Activated naive CD4-positive, alpha-beta T cell (primary cell): ENCODE measurements at places on chromosomes 4 and X.

DNA sequence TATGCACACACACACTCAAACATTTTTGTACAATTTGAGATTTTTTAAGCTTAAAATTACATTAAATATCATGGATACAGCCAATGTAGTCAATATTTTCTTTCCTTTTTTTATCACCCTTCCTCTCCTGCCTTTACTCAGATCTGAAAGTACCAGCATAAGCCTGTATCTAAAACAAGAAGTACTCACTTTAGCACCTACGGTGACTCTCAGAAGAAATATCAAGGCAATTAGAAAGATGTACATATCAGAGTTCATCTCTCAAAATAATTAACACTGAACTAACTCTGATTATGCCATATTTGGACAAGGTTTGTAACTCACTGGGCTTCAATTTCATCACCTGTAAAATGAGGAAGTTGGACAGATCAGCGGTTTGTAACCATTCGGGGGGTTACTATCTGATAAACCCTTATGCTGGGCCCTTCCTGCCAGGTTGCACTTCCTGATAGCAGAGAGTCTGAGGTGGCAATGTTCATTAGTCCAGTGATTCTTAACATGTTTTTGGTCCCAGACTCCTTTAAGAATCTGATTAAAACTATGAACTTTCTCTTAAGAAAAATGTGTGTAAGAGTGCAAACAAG is 5.7 kb upstream of the GPR174 start:
- DNase-seq: no peak

DNA sequence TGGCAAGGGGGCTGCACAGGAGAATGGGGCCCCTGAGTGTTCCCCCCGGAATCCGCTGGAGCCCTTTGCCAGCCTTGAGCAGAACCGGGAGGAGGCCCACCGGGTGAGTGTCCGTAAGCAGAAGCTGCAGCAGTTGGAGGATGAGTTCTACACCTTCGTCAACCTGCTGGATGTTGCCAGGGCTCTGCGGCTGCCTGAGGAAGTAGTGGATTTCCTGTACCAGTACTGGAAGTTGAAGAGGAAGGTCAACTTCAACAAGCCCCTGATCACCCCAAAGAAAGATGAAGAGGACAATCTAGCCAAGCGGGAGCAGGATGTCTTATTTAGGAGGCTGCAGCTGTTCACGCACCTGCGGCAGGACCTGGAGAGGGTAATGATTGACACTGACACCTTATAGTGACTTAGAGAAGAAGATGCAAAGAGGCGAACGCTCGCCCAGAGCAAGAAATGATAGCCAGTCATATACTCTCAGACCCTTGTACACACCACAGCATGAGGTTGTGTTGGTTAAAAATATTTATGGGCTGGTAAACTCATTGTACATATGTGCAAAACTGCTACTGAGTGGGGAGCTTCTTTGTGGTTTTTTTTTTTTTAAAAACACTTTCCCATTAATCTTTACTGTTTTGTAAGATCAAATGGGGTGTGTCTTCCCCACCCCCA is 52.5 kb downstream of the JADE1 start:
- no peak for DNase-seq

DNA sequence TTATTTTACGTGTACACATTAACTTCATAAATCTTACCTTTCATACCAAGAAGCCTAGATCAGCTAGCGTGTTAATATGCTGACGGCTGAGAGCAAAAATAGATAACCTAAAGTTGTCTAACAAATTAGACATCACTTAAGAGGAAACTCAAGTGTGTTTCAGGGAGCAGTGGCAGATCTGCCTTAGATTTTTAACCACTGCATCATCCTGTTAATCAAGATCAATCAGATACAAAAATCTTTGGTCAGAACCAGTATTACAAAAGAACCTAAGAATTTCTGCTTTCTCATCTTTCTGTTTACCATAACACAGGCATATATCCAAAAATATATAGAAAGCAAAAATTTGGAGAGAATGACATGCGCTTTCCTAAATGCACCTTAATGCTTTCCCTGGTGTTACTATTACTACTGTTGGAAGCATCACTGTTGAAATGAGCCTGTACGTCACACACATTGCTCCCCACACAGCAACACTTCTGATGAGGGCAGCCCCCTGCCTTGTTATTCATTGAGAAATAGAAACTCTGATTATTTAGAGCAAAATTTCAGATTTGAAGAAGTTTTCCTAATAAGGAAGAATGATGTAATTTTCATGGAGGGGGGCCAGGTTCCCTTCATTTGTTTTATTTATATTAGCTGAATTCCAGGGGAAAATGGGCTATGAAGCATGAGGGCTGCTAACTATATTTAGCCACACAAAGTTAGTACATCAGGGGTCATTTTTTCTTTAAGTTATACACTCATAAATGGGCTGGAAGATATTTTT is 152.3 kb downstream of the CBR4 start:
- DNase-seq: no peak

GRCh38 chr4:23374259-23374658 is 515.6 kb downstream of the PPARGC1A start:
- no peak for DNase-seq

- DNase-seq: no peak
Observed at GRCh38 chrX:127702527-127702926, 349.7 kb downstream of the ACTRT1 start.
